ENCODE measurements at places on chromosomes 6 and 20.
A peak's percentile ranks its signal among the peaks of the same experiment; 100 is the strongest.

- DNase-seq, result no peak
These were observed 124.7 kb downstream of the SULF2 start for GRCh38 chr20:47660602-47660905.

DNA sequence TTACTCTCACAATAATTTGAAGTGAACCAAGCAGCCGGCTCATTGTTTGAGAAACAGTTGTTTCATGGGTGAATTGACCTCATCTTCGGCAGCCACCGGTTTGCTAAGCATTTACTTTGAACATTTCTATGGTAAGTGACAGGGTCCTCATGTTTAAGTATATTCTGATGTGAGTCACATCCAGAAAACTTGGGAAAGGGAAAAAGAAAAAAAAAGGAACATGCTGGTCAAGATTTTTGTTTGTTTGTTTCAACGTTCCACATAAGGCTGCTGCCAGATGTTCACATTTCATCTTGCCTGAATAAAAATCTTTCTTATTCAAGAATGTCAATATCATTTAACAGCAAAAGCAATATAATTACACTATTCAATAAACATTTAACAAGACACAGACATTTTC, 55.0 kb upstream of the EXOC2 start:
- no peak for DNase-seq

DNA sequence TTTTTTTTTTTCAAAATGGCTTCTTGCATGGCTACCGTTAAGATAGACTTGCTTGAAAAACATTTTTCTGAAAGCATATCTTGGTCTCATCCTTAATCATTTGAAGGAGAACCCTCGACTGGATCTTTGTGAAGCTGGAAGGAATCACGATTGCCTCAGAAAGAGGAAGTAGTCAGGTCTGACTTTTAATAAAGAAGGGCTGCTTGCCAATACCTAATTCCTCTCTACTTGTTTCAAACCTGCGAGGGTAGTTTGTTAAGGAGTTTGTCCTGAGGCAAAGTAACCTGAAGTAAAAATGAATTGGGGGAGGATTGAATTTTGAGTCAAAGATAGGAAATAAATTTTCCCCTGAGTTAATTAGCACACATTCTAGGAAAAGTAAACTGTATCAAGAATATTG, 288.1 kb upstream of the MAP3K7 start:
- no peak for DNase-seq

DNA sequence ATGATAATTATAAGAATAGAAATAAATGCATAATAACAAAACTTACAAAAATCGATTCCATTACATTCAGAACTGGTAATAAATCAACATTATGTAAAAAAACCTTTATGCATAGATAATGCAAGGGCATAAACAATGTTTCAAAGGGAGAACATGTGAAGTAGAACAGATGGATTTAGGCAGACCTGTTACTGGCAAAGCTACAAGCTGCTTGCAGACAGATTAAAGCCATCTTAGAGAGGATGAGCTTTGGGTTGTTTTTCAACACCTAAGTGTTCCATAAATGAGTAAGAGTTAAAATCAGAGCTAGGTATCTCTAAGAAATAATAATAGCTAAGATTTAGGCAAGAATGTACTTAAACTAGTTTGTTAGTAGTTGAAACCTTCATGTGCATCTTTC, 37.2 kb downstream of the SNAP25 start:
- DNase-seq, result no peak

- DNase-seq, result no peak
These were observed 28.0 kb upstream of the NEDD9 start for GRCh38 chr6:11260249-11261038.

DNA sequence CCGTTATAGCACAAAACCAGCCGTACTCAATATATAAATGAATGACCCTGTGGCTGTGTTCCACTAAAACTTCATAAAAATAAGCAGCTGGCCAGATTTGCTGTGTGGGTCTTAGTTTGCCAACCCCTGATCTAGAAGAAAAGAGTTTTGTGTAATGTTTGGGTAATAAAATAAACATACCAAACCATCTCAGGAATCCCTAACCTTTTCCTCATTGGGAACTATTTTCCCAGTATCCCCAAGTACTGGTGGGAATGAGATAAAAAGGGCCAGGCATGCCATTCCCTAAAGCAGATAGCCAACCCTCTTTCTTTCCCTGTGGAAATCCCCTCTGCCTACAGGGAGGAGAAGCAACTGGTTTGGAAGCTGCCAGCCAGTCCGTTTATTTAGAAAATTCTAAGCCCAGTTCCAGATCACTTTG, 169.1 kb upstream of the AKAP12 start:
- no peak for DNase-seq

DNA sequence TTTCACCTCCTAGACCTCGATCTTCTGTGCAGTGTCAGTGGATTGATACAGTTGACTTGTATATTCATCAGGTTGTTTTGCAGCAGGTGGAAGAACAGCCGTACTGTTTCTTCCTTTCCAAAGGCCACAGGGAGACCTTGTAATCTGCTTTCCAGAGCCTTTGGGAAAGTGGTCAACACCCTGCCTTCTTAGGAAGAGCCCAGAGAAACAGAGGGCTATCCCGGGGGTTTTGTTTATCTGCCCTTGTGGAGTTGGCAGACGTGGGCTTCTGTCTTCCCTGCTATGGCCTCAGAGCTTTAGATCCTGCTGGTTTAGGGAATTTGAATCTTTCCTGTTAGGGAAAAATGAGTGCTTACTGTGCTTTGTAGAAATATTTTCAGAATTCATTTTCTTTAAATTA, 19.6 kb downstream of the STX16 start:
- no peak for DNase-seq

- DNase-seq, result no peak
These were observed 46.9 kb downstream of the PDYN start for GRCh38 chr20:1946762-1947534.

GRCh38 chr20:63547725-63548480, at the start of gene SRMS:
Gene SRMS (minus strand): TSS chr20:63547749. CDS start chr20:63547463, 286 bp downstream.
- no peak for DNase-seq

GRCh38 chr6:135411339-135411738, 86.2 kb downstream of the AHI1 start:
- DNase-seq, result peak; percentile 13

DNA sequence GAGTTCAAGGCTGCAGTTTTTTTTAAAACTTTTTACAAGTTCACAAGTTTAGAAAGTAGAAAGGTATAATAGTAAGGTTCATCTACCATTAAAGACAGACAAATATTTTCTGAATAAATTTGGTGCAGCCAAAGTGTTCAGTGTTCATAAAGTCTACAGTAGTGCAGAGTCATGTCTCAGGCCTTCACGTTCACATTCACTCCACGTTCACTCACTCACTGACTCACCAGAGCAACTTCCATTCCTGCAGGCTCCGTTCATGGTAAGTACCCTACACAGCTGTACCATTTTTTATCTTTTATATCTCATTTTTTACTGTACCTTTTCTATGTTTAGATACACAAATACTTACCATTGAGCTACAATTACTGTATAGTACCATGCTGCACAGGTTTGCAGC, 67.6 kb downstream of the B4GALT5 start:
- DNase-seq, result no peak

GRCh38 chr6:42552380-42552779, 11.4 kb upstream of the UBR2 start:
- no peak for DNase-seq

- no peak for DNase-seq
These were observed 55.4 kb upstream of the MOXD1 start for GRCh38 chr6:132456700-132457143.

DNA sequence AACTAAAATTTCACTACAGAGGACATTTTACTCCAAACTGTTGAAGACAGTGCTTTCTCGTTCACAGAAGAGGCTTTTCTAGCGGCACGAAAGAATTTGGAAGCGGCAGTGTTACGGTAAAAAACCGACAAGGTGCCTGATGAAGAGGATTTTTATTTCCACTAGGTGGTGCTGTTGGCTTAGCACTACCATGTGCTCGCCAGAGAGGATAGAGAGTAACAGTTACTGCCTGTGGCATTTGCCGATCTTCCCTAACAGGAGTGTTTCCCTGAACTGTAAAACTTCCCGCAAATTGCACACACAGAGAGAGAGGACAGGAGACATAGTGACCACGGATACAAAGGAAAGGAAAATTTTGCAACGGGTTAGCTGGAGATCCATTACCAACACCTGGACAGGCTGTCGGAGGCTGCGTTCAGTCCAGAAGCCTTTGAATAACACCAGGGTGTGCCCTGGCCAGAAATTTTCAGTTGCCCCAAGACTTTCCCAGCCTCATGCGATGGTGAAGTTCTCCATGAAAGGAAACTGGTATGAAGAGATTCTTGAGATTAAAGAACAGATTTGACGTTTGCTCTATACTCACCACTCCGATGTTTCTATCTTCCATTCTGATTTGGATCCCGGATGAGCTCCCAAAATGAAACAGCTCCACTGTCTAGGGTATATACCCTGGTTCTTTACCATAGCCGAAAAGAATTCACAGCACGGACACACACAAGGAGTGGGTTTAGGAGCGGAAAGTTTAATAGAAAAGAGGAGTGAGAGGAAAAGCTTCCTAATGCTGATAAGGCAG, 48.1 kb downstream of the HLA-DPB1 start:
- peak; percentile 76 for DNase-seq

GRCh38 chr20:25865715-25866656, 169.3 kb upstream of the ZNF337 start:
- DNase-seq, result no peak

GRCh38 chr6:119261944-119262284, 87.6 kb downstream of the MAN1A1 start:
- no peak for DNase-seq

DNA sequence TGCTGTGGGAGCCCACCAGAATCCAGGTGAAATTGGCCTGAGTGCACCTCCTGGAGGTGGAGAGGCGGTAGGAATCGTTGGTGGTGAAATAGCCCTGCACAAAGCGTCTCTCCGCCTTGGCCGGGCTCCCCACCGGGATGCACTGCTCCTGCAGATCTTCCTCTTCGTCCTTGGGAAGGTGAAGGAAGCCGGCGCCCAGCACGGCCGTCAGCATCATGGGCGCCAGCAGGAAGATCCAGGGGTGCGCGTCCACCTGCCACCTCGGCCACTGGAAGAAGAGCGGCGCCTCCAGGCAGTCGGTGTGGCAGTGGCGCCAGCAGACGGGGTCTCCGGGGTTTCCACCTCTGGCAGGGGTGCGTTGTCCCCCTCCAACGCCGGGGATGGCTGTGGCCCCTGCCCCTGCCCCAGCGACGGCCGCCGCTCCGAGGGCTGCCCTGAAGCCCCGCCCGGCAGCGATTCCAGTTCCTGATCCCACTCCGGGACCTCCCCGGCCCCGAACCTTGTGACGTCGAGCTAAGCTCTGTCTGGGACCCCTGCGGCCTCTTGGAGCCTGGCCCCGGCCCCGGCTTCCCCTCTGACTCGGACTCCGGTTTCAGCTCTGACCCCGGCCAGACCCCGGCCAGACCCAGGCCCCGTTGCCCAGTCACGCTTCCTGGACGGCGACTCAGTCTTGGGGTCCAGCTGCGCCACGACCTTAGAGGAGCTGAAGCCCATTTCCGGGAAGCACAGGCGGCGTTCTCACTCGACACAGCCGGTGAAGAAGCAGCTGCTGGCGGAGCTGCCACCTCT, 91.9 kb downstream of the CD164 start:
- DNase-seq, result no peak

DNA sequence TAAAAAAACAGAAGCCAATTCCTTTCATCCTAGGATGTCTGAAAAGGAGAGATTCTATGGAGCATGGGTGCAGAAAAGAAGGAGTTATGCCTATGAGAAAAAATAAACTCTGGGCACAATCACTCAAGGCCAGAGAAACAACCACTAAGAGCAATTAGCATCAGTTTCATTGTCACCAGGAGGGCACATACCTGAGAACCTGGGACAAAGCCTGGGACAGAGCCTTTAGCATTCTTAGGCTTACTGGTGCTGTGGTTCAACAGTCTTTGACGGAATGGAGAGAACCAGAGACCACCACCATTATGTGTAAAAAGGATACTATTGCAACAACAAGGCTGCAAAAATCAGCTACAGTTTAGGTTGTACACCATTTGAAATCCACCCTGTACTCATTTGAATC, 29.4 kb upstream of the BCKDHB start:
- no peak for DNase-seq

DNA sequence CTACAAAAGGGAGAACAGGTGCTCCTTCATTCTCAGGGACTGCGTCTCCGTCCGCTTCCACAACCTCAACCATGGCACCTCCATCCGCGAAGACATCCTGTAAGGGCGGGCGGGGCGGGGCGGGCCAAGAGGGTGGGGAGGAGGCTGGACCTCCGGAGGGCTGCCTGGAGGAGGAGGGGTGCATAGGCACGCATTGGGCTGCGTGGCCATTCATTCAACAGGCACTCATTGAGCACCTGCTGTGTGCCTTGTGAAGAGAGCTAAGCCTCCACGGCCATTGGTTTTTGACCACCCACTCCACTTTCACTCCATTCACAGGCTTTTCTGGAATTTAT, 435 bp downstream of the ZSWIM3 start:
- DNase-seq, result no peak

DNA sequence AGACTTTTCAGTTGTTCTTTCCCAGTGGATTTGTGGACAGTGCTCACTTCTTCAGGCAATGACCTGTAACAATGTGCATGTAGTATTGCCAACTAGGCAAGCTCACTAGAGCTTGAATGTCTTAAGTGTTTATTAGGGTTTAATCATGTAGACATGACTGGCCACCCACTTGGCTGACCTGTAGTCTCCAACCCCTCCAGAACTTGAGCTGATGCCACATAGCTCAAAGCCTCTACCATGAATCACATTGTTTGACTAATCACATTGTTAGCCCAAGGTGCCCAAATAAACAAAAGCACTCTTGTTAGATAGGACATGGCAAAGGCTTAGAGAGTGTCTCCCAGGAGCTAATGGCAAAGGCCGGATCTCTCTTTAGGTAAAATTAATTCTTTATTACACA, 272.7 kb downstream of the GRIK2 start:
- no peak for DNase-seq

DNA sequence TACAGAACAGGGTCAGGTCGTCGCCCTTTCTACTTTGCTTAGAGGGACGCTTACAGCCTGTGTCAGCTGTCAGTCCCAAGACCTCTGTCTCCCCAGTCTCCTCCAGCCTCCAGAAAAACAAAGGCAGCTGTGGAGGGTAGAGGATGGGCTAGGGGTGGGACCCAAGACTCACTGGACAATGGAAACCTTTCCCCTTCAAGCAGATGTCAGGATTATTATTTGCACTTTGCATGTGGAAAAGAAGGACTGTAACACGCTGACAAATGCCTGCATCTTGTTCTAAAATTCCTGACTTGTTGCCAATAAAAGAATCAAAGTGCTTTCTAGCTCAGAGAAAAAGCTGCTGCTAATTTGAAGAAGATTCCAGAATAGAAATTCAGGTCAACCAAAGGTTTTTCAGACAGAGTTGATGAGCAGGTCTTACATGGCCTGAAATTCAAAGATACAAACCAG, 58.7 kb downstream of the SNX5 start:
- no peak for DNase-seq

DNA sequence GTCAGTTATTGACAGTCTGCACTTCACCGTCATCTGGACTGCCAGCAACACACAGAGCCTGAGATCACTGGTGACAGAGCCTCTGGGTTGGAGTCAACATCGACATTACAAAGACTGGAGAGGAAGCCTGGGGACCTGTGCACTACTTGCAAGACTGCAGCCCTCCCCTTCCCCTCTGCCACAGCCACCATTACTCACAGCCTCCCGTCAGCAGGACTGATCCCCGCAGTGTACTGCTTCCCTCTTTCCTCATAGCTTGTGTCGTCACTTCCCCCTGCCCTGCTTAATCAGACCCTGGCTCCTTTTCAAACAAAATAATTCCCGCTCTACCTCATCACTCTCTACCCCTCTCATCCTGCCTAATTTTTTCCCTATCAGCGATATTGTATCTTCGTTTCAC, 235.5 kb upstream of the KCNQ5 start:
- DNase-seq, result no peak

Measured in hematopoietic multipotent progenitor cell treated with erythropoietin and hydrocortisone succinate and interleukin-3 and kit ligand, for 15 days (in vitro differentiated cells).